Uterus (tissue), 4 donors: ENCODE measurements at places on chromosomes 4 and X.

GRCh38 chrX:149151805-149152757, 353.0 kb downstream of the IDS start:
- DNase-seq: no peak

- no peak for DNase-seq
Observed at GRCh38 chrX:39750256-39750790, 347.4 kb downstream of the BCOR start.

DNA sequence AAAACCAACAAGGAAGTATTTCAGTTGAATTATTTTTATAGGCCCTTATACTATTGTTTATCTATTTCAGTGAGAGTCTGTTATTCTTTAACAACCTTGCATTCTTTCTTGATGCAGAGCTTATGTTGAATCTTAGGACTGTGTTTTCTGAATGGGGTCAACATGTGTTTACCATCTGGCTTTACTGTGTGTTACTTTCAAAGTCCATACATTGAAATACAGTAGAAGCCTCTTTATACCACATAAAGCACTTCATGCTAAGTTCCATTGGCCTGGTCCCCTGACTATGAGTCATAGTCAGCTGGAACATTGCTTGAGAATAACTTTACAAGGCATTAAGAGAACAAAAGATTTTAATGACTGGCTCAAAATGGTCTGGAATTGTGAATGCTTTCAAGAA, 152.6 kb downstream of the GASK1B start:
- peak; percentile 78 for DNase-seq

DNA sequence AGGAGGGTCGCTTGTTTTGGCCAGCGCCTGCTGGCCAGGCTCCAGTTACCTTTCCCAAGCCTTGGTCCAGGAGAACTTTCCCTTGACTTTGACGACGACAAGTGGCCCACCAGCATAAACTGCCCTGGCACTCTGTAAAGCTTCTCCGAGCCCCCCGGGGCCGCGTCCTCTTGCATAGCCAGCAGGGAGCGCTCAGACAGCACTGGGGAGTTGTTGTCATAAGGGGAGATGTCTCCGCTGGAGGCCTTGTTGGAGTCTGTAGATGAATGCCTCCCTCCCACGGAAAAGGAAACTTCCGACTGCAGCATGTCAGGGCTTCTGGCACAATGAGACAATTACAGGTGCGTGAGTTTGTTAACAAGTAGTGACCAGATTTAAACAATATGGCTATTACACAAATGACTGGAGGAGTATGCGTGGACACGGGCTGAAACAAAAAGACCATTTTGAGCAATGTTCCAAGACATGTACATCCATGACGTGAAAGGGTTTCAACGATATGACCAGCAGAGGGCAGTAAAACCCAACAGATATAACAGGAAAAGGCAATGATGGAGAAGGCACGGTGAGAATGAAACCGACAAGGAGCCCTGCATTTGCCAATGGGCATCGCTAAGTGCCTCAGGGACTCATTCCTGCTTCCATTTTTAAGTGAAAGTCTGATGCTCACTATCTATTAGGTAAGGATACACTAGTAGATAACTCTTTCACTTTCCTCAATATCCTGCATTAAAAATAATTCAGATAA, 33.0 kb downstream of the HCCS start:
- peak; percentile 72 for DNase-seq

GRCh38 chr4:189374176-189374575, 566.5 kb upstream of the FRG1 start:
- DNase-seq: no peak
